ENCODE measurements at places on chromosomes 11 and 22.

DNA sequence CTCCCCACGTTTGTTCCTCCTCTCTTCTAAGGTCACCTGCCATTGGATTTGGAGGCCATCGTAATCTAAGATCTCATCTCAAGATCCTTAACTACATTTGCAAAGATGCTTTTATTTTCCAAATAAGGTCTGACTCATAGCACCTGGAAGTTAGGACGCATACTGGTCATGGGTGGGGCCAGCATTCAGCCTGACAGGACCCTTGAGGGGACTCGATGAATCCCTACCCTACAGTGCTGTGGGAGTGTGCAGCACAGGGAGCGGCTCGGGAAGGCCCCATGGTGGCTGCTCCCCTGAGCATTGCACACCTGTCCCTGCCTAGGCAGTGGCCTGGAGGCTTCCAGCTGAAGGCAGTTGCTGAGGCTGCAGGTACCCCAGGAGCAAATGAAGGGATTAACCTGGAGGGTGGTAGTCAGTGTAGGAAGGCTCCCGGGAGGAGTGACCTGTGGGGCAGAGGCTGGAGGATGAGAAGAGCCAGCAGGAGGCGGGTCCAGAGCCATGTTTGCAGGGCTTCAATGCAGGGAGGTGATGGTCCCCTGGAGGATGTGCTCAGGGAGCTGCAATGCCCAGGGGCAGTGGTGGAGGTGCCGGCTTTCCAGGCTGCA is 362.2 kb downstream of the CTTN start:
- DNase-seq: no peak

DNA sequence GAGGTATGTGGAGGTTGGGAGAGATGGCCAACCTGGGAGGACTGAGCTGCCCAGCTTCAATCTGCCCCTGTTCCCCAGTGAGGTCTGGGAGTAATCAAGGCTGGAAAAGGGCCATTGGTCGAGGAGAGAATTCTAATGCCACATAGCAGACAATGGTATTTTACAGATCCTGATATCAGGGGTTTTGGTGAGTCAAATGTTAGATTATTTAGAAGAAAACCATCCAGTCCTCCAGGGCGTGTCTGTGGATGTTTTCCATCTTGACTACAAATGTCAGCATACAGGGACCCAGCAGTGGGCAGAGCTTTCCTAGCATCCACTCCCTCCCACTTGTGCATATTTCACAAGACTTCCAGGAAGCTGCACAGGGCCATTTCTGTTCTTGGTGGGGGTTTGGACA is 107.9 kb downstream of the SCN3B start:
- no peak for DNase-seq

DNA sequence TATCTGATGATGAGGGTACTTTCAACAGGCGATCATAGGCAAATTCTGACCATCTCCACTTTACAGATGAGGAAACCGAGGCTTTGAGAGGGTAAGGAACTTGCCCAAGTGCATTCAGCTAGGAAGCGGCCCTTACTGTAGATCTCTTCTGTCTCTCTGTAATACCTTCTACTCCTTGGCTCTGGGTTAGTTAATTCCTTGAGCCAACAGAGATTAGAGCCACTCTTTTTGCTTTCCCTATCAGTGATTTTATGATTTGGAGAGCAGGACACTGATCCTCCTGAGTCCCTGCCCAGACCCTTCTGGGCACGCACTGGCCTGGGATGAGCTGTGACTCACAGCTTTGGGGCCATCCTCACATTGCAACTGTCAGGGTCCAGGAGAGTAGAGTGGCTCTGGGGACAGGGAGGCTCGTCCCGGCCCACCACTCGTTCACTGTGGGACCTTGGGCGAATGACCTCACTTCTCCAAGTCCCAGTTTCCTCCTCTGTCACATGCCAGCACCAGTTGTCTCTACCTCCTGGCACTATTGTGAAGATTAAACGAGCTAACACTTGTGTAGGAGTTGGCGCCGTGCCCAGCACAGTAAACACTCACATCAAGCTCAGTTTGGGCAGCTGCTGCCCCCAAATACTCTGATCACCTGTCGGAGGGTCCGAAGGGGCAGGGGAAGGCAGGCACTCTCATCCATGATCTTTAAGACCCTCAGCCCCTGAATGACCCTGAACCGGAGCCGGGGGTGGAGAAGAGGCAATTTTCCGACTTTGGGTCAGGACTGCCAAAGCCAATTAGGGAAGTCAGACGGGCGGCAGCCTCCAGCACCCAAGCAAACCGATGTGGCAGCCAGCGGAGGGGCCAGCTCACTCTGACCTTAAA is 235.0 kb downstream of the MIAT start:
- DNase-seq: no peak

GRCh38 chr11:57339328-57339727 is 1.2 kb downstream of the P2RX3 start:
- peak; percentile 30 for DNase-seq

GRCh38 chr11:117433717-117434116 is 106.1 kb downstream of the CEP164 start:
- DNase-seq: no peak

DNA sequence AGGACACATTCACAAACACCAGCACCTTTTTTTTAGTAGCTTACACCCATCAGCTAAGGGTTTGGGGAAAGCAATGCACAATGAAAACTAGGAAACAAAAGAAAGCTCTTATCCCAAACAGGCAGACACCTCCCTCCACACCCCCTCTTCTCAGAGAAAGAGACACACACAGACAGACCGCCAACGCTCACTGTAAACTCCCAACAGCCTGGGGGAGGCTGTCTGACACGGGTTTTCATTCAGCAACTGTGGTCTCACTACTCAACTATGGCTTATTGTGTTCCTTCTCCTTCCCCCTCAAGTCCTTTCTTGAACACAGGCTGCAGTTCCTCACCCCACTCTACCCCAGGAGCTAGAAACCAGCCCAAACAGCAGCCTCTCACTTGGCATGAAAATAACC is 123.4 kb downstream of the C11orf58 start:
- DNase-seq: no peak

DNA sequence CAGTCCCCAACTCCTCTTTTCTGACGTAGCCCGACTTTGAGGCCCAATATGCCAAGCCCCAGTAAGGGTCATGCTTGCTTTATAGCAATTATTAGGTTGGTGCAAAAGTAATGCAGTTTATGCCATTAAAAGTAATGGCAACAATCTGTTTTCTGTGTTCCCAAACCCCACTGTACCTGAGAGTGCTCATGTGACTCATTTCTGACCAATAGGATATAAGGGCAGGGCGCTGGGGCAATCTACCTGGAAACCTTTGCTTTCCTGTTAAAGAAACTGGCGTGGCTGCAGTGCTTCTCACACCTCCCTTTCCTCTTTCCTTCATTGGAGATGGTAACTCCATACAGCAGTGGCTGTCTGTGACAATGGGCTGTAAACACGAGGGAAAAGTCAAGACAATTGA is 78.9 kb upstream of the MPPED2 start:
- DNase-seq: no peak

GRCh38 chr22:31615940-31616314 is 46.1 kb downstream of the PISD start:
- DNase-seq: no peak

- DNase-seq: no peak
These were observed 19.2 kb upstream of the GALNT18 start for GRCh38 chr11:11640996-11641395.

- DNase-seq: no peak
These were observed 161.0 kb downstream of the FCHSD2 start for GRCh38 chr11:72981080-72981479.

GRCh38 chr11:57160665-57161064 is 21.1 kb upstream of the LRRC55 start:
- no peak for DNase-seq

- no peak for DNase-seq
These were observed 67.7 kb downstream of the SPON1 start for GRCh38 chr11:14029971-14030920.

GRCh38 chr22:48517039-48518030 is 1310.3 kb downstream of the BRD1 start:
- DNase-seq: no peak

DNA sequence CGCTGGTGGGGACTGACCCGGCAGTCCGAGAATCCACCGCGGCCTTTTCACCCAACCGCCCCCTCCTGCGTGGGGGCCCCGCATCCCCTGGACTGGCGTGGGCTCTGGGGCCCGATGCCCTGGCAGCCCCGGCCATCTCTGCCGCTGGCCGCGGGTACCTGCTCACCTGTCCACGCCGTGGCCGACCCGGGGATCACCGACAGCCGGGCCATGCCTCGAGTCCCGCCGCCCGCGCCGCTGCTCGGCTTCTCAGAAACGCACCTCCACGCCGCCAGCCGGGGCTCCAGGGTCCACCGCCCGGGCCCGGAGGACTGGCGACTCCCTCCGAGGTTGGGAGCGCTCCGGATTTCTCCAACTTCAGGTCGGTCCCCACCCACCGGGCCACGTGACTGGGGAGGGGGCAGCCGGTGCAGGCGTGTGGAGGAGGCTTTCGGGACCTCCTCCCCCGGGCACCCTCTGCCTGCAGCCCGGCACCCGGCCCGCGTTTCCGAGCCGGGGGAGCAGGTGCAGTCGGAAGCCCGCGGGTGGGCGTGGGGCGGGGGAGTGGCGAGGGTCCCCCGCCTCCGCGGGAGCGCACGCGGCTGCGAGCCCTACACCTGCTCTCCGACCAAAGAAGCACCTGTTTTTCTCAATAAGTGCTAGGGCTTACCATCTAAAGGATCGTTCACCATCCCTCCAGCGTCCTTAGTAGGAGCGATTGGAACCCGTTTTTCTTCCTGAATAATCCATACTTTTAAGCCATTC is 554 bp upstream of the NRIP3 start:
- no peak for DNase-seq

DNA sequence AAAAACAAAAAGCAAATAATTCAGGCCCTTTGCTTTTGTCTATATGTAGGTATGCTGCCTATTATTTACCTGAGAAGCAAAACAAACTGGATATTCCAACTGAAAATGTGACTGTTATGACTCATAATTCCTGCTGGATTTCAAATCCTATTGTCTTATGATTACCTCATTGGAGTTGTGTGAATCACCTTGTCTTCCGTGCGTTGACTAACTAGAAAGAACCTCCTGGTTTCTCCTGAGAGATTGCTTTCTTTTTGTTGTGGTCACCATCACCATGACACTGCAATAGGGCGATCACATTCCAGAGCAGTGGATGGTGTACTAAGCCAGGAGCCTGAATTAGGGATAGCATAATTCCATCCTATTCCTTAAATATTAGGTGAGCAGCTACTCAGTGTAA is 23.0 kb upstream of the EXPH5 start:
- no peak for DNase-seq

DNA sequence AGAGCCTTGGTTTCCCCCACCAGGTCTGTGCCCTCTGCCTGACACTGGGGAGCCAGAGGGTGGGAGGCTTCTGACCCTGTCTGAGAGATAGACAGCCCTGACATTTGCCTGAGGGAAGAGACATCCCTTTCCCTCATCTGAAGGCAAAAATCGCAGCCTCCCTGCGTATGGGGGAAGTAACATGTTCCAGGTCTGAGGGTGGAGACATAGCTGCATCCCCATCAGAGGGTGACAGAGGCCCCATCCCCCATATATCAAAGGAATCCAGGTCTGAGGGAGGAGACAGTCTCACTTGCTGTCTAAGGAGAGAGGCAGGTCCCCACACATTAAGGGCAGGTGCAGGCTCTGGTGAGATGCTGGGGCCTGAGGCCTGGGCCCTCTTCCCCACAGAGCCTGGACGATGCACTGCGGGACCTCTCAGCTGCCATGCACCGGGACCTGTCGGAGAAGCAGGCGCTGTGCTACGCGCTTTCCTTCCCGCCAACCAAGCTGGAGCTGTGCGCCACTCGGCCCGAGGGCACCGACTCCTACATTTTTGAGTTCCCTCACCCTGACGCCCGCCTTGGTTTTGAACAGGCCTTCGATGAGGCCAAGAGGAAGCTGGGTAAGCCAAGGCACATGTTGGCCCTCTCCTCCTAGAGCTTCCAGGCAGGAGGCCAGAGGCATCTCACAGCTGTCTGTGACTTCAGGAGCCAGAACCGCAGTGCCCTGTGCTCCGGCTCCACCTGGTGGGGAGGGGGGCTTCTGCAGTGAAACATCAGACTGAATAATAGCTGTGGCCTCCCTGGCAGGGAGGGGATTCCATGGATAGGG is 16.1 kb upstream of the RELT start:
- DNase-seq: peak; percentile 64

DNA sequence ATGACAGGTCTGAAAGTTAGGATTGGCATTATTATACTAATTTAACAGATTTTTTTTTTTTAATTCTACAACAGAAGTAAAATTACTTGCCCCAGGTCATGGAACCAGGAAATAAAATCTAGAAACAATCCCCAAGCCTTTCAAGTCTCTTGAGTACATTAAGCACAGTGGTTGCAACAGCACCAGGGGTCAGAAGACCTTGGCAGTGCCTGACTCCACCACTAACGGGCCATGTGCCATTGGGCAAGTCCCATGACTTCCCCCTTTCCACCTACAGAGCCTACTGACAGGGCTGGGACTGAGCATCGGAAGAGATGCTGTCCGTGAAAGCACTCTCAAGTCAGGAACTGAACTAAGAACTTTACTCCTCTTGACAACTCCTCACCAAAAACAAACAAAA is 98.6 kb upstream of the AKIP1 start:
- DNase-seq: no peak

DNA sequence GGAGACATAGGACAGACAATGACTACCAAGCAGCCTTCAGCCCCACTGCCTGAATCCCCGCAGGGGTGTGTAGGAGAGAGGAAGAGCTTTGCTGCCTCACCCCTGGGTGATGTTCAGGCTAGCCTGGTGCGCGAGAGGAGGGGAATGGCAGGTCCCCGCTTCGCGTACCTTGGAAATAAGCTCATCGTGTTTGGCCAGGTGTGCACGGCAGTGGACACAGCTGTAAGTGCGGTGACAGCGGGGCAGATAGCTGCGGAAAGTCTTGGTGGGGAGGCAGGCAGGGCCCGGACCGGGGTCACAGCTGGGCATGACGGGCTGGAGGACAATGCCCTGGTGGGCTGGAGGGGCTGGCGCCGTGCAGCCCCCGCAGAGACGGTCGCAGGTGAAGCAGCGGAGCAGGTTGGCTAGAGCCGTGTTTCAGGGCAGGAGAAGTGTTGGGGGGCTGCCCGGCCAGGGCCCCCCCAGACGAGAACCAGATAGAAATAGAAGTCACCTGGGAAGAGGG is 2.9 kb downstream of the YPEL4 start:
- DNase-seq: peak; percentile 18

- DNase-seq: no peak
These were observed 1.1 kb downstream of the YWHAH start for GRCh38 chr22:31945443-31945855.

- no peak for DNase-seq
These were observed 18.5 kb upstream of the RBM4B start for GRCh38 chr11:66696146-66696545.

- no peak for DNase-seq
These were observed 209.7 kb upstream of the ARHGAP20 start for GRCh38 chr11:110921742-110922521.
